ENCODE measurements at places on chromosomes 4 and X.

DNA sequence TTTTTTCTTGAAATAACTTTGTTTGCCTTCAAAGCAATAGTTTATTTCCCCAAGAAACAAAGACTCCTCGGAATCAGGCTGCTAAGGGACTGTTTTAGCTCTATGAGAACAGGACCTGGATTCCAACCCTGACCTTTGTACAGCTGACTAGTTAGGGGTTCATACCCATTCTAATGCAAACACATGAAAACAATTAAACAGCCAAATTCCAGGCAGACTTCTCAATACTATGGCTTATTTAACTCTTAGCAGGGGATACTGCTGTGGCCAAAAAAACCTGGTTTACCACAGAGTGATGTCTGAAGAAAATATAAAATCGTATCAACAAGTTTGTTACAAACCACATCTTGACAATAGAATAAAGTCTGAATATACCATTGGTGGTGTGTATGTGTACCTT lies 129.6 kb upstream of the INTU start:
- no peak for DNase-seq

GRCh38 chr4:9384126-9384525 lies 21.2 kb downstream of the USP17L30 start:
- DNase-seq, result no peak

DNA sequence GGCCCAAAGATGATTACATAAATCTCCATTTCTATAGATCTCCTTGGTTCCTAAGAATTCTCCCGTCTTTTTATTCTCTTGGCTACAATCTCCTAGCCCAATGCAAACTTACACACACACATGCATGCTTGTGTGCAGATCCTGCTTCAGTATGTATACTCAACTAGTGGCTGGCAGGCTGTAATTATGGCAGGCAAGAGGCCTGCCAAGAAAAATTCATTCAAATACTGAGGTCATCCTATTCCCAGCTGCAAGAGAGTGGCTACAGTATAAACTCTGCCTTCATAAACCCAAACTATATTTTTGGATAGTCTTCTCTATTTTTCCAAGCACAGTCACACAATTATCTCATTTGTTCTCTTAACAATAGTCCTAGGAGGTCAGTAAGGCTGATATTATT lies 95.2 kb downstream of the SHROOM4 start:
- DNase-seq, result no peak

DNA sequence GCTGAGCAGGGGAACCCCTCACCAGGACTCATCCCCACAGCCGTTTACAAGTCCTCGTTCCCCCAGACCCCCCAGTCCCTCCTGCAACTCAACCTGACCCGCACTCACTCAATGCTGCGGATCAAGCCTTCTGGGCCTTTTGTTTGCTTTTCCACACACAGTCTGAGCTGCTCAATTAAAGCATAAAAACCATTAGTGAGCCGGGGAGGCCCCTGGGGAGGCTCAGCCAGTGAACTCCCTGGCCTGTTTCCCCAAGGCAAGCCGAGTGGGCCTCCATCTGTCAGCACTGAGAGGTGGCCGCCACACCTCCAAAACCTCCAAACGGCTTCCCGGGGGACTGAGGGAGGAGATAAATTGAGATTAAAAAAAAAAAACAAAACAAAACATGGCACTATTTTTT lies 158.5 kb downstream of the SHOX start:
- no peak for DNase-seq

DNA sequence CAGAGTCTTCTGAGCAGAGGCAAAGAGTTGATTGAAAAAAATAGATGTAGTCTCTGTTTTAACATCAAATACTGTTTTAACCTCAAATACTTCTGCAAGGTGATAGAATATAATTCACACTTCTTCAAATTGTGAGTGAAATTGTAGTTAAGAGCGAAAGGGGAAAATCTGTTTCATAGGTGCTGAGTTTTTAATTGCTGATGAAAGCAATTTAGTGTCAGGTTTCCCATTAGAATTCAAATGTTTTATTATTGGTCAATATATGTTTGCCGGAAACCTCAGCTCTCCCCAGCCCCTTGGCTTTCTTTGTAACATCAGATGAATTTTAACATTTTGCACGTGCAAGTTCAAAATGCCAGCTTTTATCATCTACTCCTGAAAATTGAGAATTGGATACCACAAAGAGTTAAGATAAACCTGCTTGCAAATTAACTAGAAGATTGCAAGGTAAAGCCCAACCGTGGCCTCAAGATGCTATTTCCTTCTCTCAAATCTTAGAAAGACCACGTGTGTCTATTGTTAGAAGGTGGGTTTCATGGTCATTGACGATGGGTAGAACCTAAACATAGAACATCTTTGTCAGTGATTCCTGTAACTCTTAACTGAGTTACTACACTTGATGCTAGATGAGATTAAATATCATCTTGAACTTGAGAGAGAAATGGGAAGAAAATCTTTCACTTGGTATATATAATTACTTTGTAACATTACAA lies 1824.2 kb upstream of the TENM3 start:
- DNase-seq, result no peak

- DNase-seq, result no peak
Observed at GRCh38 chr4:26124753-26125321, 196.0 kb upstream of the RBPJ start.

DNA sequence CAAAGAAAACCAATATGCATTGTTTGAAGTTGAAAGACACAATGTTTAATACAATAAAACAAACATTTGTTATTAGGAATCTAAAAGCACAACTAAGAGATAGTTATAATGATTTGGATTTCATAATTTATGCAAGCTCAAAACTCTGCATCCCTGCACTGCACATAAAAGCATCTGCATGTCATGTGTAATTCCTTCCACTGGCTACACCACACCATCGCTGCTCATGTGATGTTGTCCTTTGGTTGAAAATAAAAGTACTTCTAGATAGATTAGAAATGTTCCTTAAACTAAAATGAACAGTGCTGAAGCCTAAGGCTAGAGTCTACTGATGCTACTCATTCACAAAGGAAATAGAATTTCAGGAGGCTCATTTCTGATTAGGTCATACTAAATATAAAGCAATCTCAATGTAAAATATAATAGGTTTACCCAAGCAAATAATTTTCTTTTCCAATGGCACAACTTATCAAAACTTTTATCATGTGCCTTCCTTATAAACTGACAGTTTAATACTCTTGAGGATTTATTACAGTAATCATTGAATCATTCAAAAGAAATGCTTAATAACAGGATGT lies 130.8 kb upstream of the DKK2 start:
- DNase-seq, result no peak

GRCh38 chrX:47174376-47174775 lies 19.3 kb upstream of the UBA1 start:
- no peak for DNase-seq

- DNase-seq, result no peak
Observed at GRCh38 chr4:26731351-26732035, 129.1 kb upstream of the STIM2 start.

GRCh38 chrX:10401239-10401638 lies 219.1 kb downstream of the MID1 start:
- no peak for DNase-seq

DNA sequence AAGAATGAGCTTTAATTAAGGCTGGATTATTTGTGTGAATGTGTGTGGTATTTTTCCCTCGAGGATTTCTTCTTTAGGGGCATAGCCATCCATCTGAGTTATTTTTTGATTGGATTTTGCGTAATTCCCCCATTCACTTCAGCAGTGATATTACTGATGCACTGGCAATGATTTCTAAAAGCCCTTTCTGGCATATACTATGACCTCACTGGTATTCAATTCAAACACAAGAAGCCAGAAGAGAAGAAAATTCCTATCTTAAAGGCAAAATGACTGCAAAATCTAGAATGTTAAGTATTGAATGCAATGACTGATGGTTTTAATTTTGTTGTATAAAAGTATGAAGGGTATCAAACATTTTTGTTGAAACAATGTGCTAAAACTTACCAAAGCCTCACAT lies 71.1 kb upstream of the DDIT4L start:
- no peak for DNase-seq

DNA sequence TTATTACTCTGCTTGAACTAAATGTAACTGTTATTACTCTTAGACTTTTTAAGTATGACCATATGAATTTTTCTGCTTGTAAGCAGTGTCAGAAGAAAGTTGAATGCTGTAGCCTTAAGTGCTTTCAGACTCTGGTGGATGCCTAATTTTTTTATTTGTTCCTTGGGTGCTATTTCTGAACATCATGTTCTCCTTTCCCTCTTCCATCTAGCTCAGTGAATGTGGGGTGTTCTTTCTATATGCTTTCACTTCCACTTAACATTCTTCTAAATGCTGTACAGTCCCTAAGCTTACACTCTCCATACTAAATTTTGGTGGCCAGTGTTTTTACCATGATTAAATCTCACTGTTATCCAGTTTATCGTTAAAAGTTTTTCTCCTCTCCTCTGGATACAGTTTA lies 3.6 kb downstream of the DCK start:
- no peak for DNase-seq

- no peak for DNase-seq
Observed at GRCh38 chrX:6067600-6067999, 161.1 kb downstream of the NLGN4X start.

GRCh38 chrX:41457613-41458192 lies 10.6 kb downstream of the NYX start:
- no peak for DNase-seq

DNA sequence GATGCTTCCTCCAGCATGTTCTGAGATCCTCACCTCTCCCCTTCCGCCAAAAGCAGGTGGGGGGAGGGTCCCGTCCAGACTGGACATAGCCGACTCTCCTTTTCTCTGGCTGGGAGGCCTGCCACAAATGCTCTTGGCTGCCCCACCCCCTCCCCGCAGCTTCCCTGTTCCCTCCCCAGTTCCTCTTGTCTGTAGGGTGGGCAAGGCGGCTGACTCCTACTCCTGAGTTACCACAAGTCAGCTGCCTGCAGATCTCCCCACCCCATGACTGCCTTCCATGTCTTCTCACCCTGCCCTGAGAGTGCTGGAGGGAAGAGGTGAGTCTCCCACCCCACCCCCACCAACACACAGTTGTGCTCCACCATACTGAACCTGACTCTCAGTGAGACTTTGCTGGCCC lies 2.9 kb downstream of the ATP6AP1 start:
- DNase-seq, result no peak
